ENCODE measurements at places on chromosomes 7 and 10.

- DNase-seq = no peak
These were observed 53.8 kb upstream of the ABLIM1 start for GRCh38 chr10:114711869-114712250.

DNA sequence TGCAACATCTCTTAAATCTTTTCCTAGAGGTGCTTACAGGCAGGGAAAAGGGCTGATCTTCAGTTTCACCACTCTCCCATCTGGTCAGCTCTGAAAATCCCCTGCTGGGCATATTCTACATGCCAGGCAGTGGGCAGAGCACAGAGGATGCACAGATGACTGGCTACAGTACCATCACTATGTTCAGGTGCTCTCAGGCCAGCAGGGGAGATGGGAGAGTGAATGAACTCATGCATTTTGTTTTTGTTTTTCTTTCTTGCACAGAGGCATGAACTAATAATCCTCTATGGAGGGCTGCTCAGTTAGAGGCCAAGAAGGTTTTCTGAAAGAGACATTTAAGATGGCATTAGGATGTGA lies 19.3 kb downstream of the ELMO1 start:
- no peak for DNase-seq

- DNase-seq = no peak
These were observed 144.4 kb downstream of the TES start for GRCh38 chr7:116354546-116355423.

DNA sequence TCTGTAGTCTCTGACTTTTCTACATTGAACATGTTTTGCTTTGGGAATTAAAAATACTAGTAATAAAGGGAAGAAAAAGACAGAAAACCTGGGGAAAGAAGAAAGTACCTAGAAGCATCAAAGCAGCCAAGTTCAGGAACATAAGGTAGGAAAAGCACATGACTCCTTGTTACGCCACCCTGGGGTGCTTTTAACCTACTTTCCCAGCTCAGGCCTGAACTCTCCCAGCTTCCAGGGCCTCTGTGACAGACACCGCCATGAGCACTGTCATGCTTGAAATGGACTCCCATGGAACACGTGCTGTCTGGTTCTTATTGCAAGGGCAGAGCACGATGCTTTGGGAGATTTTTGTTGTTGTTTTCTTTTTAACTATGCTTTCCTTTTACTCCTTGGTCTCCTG lies 11.4 kb downstream of the ACTR1A start:
- no peak for DNase-seq

DNA sequence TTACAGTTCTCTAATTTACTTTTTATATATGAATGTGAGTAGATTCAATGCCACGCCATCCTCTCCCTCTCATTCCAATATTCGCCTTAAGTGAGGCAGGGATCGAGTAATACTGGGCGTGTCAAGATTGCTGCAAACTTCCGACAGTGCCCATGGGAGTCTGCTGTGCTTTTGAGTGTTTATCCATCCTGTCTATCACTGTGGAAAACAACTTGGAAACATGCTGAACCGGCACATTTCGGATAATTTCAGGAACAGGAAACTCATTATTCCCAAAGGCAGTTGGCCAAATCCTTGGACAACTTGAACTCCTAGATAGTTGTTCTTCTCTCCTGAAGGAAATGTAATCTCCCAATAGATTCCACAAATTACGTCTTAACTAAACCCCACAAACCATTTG lies 28.5 kb downstream of the PIP4K2A start:
- DNase-seq = no peak

GRCh38 chr10:26220901-26221300 lies 4.3 kb downstream of the GAD2 start:
- DNase-seq = no peak

- DNase-seq = no peak
These were observed 165.5 kb downstream of the CPED1 start for GRCh38 chr7:121153995-121154394.

GRCh38 chr7:36884910-36885309 lies 160.6 kb upstream of the AOAH start:
- DNase-seq = no peak

GRCh38 chr7:86814661-86815379 lies 171.1 kb downstream of the GRM3 start:
- no peak for DNase-seq

GRCh38 chr10:48623607-48624132 lies 18.8 kb upstream of the ARHGAP22 start:
- no peak for DNase-seq

DNA sequence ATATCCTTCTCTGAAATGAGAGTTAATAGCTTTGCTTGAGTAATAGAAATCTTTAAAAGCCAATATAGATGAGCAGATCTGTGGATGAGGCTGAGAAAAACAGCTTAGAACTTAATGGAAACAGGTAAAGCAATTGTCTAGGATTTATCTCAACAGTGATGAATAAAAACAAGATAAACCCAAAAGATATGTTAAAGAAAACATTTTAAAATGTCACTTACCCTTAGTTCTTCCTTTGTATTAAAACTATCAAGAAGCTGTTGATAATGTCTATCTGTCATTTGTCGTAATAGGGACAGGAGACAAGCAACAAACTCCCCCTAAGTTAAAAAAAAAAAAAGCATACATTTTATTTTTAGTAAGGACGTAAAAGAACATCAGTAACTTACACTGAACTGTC lies 272.1 kb upstream of the IMMP2L start:
- no peak for DNase-seq

- no peak for DNase-seq
These were observed 9.5 kb downstream of the SAR1A start for GRCh38 chr10:70160798-70161197.

DNA sequence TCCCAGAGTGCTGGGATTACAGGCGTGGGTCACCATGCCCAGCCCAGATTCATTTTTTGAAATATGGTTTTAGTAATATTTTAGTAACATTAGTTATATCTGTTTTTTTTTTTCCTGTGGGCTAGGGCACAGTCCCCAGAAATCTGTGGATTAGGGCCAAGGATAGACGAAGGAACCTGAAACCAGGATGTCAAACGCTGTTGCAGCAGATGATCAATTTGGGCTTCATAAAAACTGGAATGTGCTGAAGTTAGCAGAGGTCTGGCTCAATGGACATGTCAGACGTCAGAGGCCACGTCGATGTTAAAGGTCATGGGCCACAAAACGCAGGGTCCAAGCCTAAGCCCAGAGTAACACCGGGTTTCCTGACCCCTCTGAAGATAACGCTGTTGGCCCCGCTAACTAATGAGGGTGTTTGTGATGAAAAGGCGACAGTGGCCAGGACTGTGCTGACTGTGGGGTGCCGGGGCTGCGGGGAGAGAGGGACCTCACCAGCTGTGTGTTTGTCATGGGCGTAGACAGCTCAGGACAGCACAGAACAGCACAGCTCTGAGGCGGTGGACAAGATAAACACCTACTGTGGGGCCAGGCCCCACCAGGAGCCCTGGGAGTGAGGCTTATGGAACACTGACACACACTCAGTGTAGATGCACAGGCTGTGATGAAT lies 23.8 kb upstream of the GTPBP4 start:
- no peak for DNase-seq

DNA sequence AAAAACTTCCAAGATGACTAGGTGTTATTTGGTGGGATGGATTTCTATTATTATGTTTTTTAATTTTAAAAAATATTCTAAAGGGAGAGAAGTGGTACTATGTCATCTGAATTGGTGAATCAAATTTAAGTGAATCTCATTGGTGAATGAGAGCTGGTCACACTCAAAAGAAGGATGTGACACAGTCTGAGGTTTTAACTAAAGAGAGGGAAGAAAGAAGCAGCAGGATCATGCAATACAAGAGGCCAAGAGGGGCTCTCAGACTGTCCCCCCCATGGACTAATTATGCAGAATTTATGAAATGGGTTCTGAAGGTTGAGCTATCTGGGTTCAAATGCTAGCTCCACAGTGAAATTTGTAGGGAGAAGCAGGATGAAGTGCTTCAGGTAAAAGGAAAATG lies 16.2 kb downstream of the MACC1 start:
- DNase-seq = no peak

- no peak for DNase-seq
These were observed 26.7 kb upstream of the ABLIM1 start for GRCh38 chr10:114684822-114685209.

DNA sequence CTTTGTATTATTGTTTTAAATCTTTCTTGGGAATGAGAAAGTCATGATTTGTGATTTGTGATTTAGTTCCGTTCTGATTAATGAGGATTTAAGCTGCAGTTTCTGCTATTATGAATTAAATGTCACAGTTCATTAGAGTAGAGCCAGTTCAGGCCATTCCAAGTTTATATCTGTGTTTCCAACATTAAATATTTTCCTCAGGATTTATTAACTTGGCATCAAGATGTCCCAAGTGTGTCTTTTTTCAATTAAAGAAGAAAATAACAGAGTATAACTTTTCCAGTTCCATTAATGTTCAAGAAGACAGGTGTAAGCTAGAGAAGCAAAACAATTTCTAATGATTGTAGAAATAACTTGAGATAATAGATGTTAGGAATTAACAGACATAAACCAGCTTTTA lies 1183.2 kb upstream of the CELF2 start:
- DNase-seq = no peak

GRCh38 chr7:24346129-24346528 lies 62.1 kb downstream of the NPY start:
- DNase-seq = no peak

- no peak for DNase-seq
These were observed 96.7 kb downstream of the ARHGAP22 start for GRCh38 chr10:48507933-48508790.

DNA sequence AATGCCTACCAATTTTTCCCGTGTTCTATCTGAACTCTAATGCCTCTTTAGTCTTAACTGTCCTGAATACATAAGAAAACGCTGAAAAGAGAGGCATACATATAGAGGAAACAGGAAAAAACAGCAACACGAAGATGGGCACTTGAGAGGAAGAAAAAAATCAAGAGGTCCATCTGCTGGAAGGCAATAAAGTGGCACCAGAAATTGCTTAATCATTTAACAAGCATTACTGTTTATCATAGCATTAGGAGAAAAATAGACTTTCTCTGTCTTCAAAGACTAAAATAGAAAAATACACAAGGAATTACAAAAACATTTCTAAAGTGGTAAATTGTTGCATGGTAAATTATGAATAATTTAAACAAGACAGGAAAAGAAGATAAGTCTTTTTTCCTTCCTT lies 35.0 kb downstream of the NSUN6 start:
- no peak for DNase-seq

- DNase-seq = no peak
These were observed 580.0 kb downstream of the XPNPEP1 start for GRCh38 chr10:109343293-109343692.

DNA sequence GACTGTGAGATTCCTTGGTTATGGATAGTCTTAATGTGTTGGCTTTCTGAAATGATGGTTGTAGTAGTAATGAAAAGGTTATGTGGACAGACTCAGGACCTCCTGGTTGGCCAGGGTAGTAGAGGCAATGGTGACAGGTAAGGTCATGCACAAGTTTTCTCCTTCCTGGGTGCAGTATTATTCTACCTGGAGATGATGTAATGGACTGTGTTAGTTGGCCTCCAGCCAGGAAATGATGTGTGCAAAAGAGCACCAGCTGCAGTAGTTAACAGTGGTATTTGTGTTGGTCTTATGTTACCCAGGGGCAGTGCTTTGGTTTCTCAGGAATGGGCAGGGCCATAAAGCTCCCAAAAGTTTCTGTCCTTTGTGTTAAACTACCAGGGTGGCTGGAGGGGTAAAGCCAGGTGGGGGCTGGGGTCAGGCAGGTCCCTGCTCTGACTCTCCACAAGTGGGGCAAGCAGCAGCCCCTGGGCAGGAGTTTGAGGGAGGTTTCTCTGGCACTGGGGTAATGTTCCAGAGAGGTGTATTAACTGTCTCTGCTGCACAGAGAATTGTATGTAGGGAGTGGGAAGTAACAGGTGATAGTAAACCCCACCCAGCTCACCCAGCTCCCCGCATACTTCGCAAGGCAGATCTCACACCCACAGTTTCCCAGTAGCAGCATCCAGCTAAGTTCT lies 36.3 kb downstream of the GPR22 start:
- no peak for DNase-seq

DNA sequence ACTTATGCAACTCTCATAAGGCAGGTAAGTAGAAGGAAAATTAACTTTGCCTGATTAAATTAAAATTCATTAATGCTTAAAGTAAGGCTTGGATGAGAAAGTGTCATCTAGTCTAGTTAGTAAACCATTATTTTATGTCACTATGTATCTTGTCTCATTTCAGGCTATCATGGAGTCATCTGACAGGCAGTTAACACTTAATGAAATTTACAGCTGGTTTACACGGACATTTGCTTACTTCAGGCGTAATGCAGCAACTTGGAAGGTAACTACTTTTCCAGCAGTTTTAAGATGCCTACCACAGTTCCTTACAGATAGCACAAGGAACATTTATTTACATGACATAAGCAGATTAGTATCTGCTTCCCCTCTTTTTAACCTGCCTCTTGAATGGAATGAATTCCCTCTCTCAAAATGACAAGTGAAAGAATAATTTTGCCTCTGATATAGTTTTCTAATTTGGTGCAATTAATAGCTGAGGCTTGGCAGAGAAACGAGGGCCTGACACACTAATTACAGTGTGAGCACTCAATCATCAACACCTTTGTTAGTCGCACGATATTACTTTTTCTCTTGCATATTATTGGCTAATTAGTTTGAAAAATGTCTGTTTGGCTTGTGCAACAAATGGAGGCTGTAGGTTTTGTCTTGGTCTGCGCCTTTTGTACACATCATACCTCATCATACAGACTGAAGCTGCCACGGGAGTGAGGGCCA lies 245.0 kb downstream of the FOXP2 start:
- no peak for DNase-seq

DNA sequence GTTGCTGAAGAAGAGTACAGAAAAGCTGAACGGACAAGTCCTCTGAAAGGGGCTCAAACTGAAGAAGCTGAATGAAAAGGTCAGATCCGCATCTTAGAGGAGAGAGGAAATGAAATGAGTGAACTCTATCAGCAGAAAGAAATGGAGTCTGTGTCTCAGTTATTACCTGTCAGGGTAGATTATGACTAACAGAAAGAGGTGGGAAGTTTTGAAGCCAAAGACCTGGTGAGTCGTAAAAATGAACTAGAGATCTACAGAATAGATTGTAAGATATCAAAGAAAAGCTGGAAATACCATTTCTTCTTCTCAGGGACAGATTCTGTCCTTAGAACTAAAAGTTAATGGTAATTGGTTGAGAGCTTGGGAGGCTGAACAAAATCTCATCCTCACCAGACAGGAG lies 11.1 kb upstream of the MBL2 start:
- no peak for DNase-seq

All from T-helper 9 cell (primary cell).